Activated naive CD8-positive, alpha-beta T cell treated with anti-CD3 and anti-CD28 coated beads, Interleukin-2, amount 10 ng/mL, durations not matched to agents 7 days and 5 days (primary cell): ENCODE measurements at places on chromosomes 11 and 22. TPM values are rescaled to one million over a fixed set of nuclear protein-coding genes. Genes with fewer than 3 reads are reported as not detected.

Gene ARHGEF17
- not detected for total RNA-seq

Gene FAM227A
- 0.36 TPM for total RNA-seq

Gene KRTAP5-9
- total RNA-seq, result not detected

Gene CD3D
- total RNA-seq, result 424 TPM

Gene SEZ6L
- total RNA-seq, result not detected

Gene PHLDA2
- total RNA-seq, result 0.55 TPM

GRCh38 chr11:25515576-25515975 is 816.4 kb upstream of the ANO3 start:
- no peaks in the 10 kb centered on the region for H3K36me3 ChIP-seq
- DNase-seq, result no peak
- no peaks in the 10 kb centered on the region for H3K27me3 ChIP-seq
- no peak overlapping the region for H3K4me3 ChIP-seq
- no peaks in the 10 kb centered on the region for H3K4me1 ChIP-seq

DNA sequence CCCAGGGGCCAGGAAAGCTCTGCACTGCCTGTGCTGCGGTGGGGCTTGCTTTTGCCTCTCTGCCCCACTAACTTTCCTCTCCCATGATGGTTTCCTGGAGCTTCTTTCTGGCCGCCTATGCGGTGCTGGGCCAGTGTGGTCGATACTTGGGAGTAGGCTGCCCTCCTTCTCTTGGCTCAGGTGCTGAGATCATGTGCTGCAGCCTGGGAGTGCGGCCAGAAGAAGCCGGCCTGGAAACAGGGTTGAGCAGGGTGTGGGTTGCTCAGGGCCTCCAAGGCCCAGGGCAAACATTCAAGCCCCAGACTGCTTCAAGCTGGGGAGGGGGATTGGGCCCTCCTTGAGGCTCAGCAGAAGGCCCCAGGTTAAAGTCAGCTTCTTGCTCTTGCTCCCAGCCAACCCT is 125.0 kb downstream of the NTM start:
- H3K27me3 ChIP-seq, result no peaks in the 10 kb centered on the region
- no peak overlapping the region for H3K4me3 ChIP-seq

DNA sequence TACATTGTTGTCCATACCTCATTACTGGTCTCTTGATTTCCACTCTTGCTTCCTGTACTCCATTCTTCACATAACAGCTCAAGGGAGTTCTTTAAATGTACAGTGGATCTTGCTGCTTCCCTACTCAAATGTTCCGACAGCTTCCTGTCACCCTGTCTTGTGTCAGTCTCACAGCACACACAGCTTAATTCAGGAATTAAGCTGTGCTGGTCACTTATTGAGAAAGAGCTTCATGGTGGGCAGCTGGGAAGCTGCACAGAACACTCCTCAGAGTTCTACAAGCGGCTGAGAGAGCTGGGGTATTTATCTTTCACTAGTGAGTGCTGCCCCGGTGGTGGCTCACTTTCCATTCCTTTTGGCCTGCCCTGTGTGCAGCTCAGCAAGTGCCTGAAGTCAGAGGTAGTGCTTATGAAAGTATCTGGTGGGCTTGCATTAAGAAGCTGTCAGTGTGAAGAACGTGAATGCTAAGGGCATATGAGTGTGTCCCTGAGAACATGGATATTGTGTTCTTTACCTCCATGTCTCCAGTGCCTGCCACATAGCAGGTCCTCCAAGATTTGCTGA is 48.7 kb downstream of the KCNQ1OT1 start:
- no peak overlapping the region for H3K4me3 ChIP-seq
- peaks cover 3% of the 10 kb centered on the region for H3K4me1 ChIP-seq
- H3K27me3 ChIP-seq, result no peaks in the 10 kb centered on the region

GRCh38 chr22:24836282-24836681 is 30.3 kb downstream of the SGSM1 start:
- DNase-seq, result no peak
- H3K27me3 ChIP-seq, result peaks cover 8% of the 10 kb centered on the region
- peaks cover 1% of the 10 kb centered on the region for H3K4me1 ChIP-seq
- H3K36me3 ChIP-seq, result no peaks in the 10 kb centered on the region
- H3K4me3 ChIP-seq, result no peak overlapping the region
- H3K27ac ChIP-seq, result no peak overlapping the region

GRCh38 chr22:46551996-46552395 is 14.6 kb upstream of the CELSR1 start:
- H3K36me3 ChIP-seq, result no peaks in the 10 kb centered on the region
- no peak overlapping the region for H3K27ac ChIP-seq
- H3K4me3 ChIP-seq, result no peak overlapping the region
- peaks cover 4% of the 10 kb centered on the region for H3K27me3 ChIP-seq
- DNase-seq, result no peak

DNA sequence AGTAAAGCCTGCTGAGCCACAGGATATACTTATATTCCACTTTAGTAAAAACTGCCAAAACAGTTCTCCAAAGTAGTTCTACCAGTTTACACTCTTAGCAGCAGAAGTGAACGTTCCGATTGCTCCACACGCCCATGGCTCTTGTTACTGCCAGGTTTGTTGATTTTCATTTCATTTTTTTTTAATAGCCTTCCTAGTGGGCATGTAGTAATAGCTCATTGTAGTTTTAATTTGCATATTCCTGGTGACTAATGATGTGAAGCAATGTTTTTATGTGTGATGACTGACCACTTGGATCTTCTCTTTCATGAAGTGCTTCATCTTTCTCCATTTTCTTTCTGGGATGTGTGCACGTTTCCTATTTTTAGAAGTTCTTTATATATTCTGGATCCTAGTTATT is 4.8 kb upstream of the C11orf97 start:
- H3K27ac ChIP-seq, result no peak overlapping the region
- H3K4me1 ChIP-seq, result peaks cover 8% of the 10 kb centered on the region
- H3K27me3 ChIP-seq, result peaks cover 19% of the 10 kb centered on the region
- no peak overlapping the region for H3K4me3 ChIP-seq

GRCh38 chr22:49152127-49152938 is 675.3 kb downstream of the BRD1 start:
- no peak overlapping the region for H3K27ac ChIP-seq
- no peak for DNase-seq
- no peaks in the 10 kb centered on the region for H3K36me3 ChIP-seq
- no peak overlapping the region for H3K4me3 ChIP-seq
- peaks cover 1% of the 10 kb centered on the region for H3K4me1 ChIP-seq

DNA sequence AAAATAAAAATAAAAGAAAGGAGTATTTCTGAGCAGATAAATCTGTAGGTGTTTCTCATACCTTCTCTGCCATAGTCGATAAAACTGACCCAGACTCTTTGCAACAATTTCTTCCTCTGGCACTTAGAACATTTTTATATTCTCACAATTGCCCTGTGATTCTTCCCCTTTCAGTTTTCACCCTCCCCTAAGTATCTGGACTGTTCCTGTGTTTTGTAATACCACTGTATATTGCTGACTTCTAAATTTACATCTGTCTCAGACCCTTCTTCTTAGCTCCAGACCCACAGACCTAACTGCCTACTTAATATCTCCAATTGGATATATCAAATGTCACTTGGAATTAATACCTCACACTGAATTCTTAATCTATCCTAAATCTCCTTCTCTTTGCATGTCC is 133.4 kb upstream of the DDI1 start:
- no peak overlapping the region for H3K27ac ChIP-seq
- H3K27me3 ChIP-seq, result no peaks in the 10 kb centered on the region
- H3K36me3 ChIP-seq, result no peaks in the 10 kb centered on the region

DNA sequence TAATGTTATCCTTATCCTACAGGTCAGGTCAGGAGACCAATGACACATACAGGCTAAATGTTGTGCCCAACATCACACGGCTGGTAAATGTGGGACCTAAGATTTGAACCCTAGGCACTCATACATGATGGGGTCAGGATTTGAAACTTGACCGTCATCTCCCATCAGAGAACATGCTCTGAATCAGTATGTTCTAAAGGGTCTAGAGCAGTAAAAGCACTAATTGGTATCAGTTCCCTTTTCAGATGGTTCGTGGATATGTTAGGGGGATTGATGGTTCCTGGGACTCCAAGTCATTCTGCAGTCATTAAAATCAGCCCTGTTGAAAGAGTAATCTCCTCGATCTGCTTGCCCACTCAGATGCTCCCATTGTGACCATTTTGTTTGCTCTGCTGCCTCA is 65.5 kb downstream of the BMAL1 start:
- DNase-seq, result no peak
- no peaks in the 10 kb centered on the region for H3K27me3 ChIP-seq
- peaks cover 46% of the 10 kb centered on the region for H3K4me1 ChIP-seq
- no peak overlapping the region for H3K4me3 ChIP-seq
- H3K36me3 ChIP-seq, result no peaks in the 10 kb centered on the region

DNA sequence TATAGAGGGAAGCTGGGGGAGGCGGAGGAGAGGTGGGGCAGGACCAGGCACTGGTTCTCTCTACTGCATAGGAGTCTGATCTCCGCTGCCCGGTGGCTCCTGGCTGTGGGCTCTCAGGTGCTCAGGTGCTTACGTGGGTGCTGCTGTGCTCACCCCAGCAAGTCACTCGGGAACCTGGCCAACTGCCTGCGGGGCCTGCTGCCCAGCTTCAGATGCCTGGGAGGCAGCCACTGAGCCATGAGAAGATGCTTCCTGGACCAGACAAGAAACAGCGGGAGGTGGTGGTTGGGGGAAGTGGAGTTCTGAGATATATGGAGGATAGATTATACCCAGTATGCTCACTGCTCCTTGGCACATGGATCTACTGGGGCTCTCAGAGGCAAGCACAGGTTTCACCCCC is 1303.4 kb downstream of the TBC1D22A start:
- no peaks in the 10 kb centered on the region for H3K36me3 ChIP-seq
- H3K4me1 ChIP-seq, result no peaks in the 10 kb centered on the region
- DNase-seq, result no peak
- H3K27ac ChIP-seq, result no peak overlapping the region

GRCh38 chr11:99683933-99684332 is 663.2 kb downstream of the CNTN5 start:
- DNase-seq, result no peak
- H3K27me3 ChIP-seq, result no peaks in the 10 kb centered on the region
- H3K27ac ChIP-seq, result no peak overlapping the region

DNA sequence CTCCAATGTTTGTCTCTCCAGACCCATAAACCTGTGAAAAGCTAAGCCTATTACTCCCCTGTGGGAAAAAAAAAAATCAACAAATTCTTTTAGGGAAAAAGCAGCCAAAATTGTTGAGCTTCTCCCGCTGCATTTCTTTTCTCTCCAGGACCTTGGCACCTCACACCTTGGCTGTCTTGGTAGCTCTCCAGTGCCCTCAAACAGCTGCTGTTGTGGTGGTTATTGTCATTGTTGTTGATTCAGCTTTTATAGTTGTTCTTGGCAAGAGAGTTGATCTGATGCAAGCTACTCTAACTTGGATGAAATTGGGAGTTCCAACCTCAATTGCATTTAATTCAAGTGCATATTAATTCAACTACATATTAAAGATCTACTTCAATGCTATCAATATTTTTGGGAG is 516.9 kb upstream of the LARGE1 start:
- no peak overlapping the region for H3K27ac ChIP-seq
- H3K27me3 ChIP-seq, result peaks cover 2% of the 10 kb centered on the region
- H3K4me1 ChIP-seq, result no peaks in the 10 kb centered on the region
- DNase-seq, result no peak

DNA sequence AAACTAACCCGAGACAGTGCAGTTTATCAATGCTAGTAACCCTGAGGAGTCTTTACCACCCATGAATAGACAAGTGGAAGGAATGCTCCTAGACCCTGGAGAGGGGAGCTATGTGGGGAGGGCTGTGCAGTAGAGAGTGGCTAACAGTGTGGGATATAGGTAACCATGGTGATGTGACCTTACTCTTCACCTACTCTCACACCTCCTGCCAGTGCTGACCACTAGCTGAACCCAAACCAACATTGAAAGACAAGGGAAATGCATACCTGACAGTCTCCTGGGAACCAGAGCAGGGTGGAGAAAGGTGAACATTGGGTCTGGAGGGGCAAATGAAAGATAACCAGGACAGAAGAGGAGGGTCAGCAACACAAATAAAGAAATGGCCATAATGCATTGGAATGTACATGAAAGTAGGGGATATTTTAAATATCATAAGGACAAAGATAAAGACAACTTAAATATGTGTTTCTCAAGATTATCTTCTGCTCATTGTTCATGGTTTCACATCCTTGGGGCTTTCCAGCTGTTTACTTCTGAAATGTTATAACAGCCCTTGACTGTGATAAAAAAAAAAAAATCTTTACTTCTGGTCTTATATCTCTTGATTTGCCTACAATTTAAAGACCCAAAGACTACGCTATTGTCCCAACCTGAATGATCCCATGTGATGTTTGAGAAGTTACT is 983.3 kb upstream of the TENM4 start:
- no peak overlapping the region for H3K27ac ChIP-seq
- DNase-seq, result no peak
- H3K27me3 ChIP-seq, result no peaks in the 10 kb centered on the region
- no peak overlapping the region for H3K4me3 ChIP-seq
- H3K4me1 ChIP-seq, result no peaks in the 10 kb centered on the region
- no peaks in the 10 kb centered on the region for H3K36me3 ChIP-seq

DNA sequence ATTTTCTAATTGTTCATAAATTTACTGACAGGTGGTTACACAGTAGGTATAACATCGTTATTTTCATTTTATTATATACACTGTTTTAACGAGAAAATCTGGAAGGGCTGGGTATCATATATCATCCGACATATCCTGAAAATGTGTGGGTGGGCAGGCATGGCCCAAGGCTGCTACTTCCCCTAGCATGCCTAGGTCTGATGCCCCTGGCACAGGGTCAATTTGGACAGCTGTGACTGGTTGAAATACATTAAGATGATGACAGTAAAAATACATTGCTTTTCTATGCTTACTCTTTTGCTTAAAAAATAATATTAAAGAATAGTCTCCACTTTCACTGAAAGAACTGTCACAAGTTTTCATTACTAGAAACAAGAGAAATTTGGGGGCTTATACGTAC is 908.8 kb downstream of the OPCML start:
- no peak overlapping the region for H3K27ac ChIP-seq
- H3K27me3 ChIP-seq, result no peaks in the 10 kb centered on the region
- DNase-seq, result no peak
- no peak overlapping the region for H3K4me3 ChIP-seq
- no peaks in the 10 kb centered on the region for H3K36me3 ChIP-seq

- H3K27ac ChIP-seq, result peak overlapping the region; percentile 88
- H3K4me1 ChIP-seq, result peaks cover 34% of the 10 kb centered on the region
- no peaks in the 10 kb centered on the region for H3K27me3 ChIP-seq
- DNase-seq, result no peak
Observed at GRCh38 chr11:62601122-62601371, 618 bp downstream of the MTA2 start.

DNA sequence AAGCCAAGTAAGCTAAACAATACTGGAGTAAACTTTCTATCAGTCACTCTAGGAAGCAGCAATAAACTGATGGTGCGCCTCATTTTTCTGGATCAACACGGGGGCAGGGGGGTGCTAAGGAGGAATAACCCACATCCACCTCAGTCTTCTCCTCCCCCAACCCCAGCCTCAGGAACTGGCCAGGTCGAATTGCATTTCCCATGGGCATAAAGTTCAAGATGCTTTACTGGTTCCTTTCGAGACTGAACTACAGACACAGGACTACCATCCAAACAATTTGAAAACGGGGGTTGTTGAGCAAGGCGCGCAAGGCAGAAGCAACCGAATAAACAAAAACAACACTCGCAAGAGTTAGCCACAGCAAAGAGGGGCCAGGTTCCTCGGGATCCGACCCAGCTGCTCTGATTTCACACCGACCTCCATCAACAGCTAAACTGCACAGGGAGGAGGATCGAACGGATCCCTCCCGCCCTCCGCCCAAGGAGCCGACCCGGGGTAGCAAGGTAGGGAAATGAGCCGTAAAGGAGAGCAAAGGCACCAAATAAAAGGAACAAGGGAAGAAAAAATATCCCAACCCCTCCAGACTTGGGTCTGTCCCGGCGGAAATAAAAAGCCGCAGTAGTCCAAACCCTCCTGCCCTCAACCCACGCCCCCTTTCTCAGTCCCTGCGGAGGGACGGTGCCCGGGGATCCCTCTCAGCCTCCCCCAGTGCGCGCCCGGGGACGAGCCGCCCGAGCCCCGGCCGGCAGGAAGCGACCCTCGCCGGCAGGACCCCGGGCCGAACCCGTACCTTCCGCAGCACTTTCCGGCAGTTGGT is 801 bp downstream of the SESN3 start:
- peak; percentile 33 for DNase-seq
- peaks cover 3% of the 10 kb centered on the region for H3K27me3 ChIP-seq
- peaks cover 33% of the 10 kb centered on the region for H3K4me1 ChIP-seq
